ENCODE measurements at places on chromosomes 13 and 19. TPM values are rescaled to one million over a fixed set of nuclear protein-coding genes. Genes with fewer than 3 reads are reported as not detected.
A peak's percentile ranks its signal among the peaks of the same experiment; 100 is the strongest.

DNA sequence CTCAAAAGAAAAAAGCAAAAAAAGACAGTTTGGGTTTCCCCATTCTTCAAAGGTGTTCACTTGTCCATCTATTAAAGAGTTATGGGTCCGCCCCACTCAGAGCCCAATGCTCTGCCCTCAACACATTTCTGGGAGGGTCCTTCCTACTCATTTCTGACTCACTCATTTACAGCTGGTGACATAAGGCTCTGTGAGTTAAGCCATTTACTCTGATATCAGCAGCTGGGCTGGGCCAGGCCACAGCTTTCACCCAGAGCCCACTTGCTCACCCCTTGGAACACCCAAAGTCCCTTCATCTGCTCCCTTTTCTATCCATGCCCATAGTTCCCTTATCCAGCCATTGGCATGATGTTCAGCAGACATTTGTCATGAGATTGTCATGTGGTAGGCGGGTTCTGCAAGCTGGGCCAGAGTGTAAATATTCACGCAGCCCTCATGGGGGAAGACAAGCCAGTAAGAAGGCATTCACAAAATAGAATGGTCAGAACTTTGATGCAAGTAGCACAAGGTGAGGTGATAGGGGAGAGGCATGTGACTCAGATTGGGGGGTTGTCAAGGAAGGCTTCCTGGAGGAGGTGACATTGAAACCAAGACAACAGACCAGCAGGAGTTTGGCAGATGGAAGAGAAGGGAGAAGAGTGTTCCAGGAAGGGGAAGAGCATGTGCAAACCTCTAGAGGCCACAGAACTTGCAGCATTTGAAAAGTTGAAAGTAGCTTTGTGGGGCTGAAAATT, 5.9 kb downstream of the MAST1 start:
- no peak for DNase-seq

GRCh38 chr19:15433519-15434069, 14.8 kb upstream of the AKAP8L start:
- DNase-seq, result no peak

VMAC gene
- 27.7 TPM for polyA plus RNA-seq

DNA sequence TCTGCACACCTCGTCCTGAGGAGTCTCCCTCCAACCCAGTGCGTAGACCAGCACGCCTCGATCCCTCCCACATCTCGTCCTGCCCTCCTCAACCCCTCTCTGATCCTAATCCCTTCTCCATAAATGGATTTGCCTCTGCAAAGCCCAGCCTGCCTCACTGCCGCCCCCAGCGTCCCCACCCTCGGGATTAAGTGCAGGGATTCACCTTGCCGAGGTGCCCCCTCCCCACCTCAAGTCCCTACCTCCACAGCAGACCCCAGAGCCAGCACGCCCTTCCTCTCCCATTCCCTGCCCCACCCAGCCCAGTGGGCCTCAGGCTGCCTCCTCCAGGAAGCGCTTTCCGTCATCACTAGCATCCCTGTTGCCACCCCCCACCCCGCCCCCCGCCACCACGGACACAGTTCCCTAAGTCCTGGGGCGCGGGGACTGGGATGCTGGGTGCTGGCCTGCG, 4.0 kb downstream of the KLF16 start:
- DNase-seq, result no peak

- DNase-seq, result no peak
These were observed 37.5 kb downstream of the DACH1 start for GRCh38 chr13:71829547-71829946.

PRKCG gene
- 2.6 TPM for polyA plus RNA-seq

GRCh38 chr19:32936065-32936464, 35.7 kb downstream of the CEP89 start:
- no peak for DNase-seq

FFAR1 gene
- polyA plus RNA-seq, result 17.9 TPM

DNA sequence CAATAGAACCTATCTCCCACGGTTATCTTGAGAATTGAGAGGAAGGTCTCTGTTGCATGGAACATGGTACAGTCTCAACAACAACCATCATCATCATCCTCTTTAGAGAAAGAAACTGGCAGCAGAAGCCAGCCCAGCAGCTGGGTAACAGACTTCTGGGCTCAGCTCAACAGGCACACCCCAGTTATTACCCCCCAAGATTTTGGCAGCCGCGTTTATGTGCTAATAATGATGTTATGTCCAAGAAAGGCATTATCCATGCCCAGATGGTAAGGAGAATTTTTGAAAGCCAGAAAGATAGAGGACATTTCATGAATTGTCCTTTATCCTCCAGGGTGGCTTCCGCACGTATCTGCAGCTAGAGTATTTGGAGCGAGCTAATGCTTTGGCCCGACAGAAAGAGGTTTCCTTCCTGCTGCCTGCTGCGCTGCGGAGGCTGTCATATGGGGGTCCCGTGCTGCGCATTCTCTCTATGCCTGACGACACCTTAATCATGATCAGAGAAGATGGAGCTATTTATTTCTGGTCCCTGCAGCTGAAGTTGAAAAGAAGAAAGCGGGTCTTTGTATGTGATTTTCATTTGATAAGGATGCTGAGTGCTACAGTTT, 89.9 kb downstream of the TEX26 start:
- no peak for DNase-seq

DNA sequence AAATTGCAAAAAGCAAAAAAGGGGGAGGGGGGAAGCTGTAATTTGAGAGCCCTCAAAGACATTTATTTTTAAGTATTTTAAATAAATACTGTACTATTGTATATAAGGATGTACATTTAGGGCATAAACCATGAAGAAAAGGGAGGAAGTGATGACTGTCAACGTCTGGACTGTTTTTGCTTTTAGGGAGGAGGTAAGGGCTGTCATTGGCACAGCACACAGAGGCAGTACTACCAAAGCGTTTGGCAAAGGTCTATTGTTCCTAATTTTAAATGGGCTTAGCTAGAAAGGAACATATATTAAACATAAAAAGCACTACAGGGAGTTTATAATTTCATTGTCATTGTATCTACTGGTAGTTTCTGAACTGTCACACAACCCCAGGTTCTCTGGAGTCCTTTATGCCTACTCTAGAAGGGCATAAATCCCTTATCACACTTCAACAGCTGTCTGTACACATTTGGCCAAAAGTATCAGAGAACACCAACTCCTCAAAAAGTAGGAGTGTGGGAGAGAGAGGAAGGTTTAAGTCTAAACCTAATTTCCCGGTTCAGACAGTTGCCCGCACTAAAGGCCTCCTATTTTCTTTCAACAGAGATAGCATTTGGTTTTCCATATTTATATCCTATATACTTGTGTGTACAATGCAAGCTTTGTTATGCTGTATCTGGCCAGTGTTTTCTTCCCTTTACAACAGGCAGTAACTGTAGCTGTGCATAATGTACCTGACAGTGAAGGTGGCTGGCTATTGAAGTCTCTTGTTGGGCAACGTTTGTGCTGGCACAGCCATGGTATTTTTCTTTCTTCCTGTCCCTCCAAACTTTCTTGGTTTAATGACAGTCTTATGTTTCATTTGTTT, 406.2 kb downstream of the KLF5 start:
- DNase-seq, result no peak

DNA sequence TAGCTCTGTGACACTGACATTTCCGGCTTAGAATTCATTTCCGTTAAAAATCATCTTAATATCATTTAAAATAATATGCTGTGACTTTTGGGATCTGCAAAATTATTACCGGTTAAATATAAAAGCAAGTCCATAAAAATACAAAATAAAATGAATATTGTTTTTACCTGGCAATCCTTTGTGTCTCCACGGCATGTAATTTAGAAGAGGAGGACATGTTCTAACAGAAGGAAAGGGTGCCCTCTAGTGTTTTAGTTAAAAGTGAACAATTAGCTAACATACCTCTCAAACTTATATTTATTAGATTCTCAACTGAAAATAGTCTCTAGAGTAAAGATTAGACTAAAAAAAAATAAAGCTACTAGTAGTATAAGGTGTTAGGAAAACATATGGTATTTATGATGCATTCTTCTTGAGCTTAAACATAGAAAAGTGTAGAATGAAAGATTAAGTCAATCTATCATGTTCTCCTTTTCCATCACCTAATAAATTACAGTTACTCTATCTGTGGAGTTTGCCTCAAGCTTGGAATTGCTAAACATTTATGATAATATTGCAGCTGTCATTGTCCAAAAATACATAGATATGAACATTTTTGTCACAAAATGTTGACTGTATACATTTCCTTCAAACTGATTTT, 676.7 kb upstream of the SPRY2 start:
- peak; percentile 26 for DNase-seq

DNA sequence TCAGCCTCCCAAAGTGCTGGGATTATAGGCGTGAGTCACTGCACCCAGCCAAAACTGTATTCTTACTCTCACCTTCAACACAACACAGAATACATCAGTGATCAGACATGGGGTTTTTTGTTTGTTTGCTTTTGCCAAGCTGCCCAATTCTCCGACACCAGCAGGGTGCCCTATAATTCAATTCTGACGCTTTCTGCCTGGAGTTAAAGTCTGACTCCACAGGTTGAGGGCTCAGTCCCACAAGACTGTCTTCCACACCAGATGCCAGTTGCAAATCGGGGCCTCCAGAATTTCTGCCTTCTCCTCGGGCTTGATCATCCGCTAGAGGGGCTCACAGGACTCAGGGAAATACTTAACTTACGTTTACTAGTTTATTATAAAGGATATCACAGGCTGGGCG, 22.1 kb downstream of the FBN3 start:
- no peak for DNase-seq

DNA sequence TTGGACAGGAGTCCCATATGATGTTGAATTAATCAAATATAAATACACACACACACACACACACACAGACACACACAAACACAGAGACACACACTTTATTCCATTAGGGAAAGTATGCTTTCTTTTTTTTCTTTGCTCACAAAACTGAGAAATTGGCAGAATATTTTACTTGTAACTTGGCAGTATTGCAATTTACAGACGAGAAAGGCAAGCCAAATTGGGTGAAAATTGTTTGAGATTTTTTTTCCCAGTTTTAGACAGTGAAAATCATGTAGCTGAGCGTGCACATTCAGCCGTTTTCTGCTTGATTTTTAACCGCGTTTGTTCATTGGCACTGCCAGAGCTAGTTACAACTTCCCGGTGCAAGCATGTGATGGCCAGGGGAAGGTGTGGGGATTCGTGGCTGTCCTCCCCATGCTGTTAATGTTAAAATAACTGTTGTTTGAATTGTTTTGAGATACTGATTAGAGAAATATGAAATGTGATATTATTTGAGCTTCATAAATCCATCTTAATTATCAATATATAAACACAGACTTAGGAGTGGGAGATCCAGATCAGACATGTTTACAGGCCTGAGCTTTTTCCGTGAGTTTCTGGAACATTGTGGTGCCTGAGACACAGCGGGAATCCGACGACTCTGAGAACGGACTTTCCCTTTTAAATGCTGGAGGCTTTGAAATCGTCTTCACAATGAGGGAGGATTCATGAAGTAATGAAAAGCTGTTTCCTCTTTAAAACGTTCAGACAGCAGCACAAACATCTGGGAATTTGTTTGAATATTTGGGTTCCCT, 125.5 kb downstream of the KCNRG start:
- no peak for DNase-seq

HSPB6 gene
- polyA plus RNA-seq, result not detected

GRCh38 chr19:38669552-38669951, 22.1 kb downstream of the ACTN4 start:
- no peak for DNase-seq

AKT1S1 gene
- polyA plus RNA-seq, result 16.6 TPM

GRCh38 chr13:108326309-108326708, 56.8 kb downstream of the TNFSF13B start:
- peak; percentile 35 for DNase-seq

DNA sequence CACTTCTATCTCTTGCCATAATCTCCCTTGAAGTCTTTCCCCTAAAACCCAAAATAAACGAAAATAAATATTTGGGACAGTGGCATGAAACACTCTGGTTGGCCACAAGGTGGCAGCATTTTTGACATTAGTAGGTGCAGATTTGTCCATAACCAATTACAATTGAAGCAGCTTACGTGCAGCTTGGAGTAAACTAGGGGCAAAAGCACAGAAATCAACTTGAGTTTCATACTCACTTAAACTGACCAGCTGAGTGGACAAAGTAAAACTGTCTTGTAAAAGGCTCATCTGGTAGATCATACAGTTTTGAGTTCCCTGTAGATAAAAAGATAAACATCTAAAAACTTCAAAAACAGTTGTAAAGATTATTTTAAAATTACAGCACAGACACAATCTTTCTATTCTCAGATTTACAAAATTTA, 18.8 kb downstream of the PDCD5 start:
- peak; percentile 68 for DNase-seq

DNA sequence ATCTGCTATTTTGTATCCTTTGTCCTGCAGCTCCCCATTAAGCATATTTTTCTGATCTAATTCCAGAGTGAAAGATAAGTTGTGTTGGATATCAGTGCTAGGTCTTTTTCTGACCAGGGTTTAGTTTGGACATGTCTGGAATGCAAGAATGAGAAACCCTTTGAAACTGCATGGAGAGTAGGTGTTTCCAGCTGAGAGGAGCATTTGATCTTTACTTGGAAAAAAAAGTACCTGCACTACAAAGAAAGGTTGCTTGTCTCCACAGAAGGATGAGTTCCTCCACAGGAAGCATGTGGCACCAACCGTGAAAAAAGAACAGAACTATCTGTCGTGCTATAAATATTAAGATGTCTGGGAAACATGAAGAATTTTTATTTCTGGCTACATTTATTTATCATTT, 36.6 kb upstream of the MED4 start:
- no peak for DNase-seq

GRCh38 chr13:21012841-21013681, 48.3 kb downstream of the LATS2 start:
- DNase-seq, result no peak

GRCh38 chr19:30686176-30686820, 314.1 kb downstream of the ZNF536 start:
- DNase-seq, result no peak

- no peak for DNase-seq
These were observed 92.0 kb downstream of the KCNRG start for GRCh38 chr13:50107205-50107604.

DNA sequence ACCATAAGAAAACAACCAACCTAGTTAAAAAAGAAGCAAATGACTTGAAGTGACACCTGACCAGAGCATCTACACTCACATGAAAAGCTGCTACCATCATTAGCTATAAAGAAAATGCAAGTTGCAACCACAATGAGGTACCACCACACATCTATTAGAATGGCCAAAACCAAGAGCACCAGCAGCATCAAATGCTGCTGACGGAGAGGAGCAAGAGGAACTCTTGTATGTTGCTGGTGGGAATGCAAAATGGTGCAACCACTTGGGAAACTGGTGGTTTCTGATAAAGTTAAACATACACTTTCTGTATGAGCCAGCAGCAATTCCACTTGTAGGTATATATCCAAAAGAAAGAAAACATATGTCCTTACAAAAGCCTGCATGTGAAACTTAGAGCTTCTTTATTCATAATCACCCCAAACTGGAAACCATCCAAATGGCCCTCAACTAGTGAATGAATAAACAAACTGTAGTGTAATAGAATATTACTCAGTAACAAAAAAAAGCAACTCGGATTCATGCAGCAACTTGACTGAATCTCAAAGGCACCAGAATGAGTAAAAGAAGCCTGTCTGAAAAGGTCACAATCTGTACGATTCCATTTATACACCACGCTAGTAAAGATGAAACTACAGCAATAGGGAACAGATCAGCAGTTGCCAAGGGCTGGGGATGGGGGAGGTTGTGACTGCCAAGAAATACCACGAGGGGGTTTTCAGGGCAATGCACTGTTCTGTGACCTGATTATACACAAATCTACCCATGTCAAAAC, 60.9 kb upstream of the RANBP3 start:
- peak; percentile 42 for DNase-seq

Data from B cell (primary cell).